ENCODE measurements at places on chromosomes 16 and 17. TPM values are rescaled to one million over a fixed set of nuclear protein-coding genes. Genes with fewer than 3 reads are reported as not detected.

Gene CDRT15L2
- not detected for total RNA-seq

Gene MMP28
- total RNA-seq = 0.18 TPM

DNA sequence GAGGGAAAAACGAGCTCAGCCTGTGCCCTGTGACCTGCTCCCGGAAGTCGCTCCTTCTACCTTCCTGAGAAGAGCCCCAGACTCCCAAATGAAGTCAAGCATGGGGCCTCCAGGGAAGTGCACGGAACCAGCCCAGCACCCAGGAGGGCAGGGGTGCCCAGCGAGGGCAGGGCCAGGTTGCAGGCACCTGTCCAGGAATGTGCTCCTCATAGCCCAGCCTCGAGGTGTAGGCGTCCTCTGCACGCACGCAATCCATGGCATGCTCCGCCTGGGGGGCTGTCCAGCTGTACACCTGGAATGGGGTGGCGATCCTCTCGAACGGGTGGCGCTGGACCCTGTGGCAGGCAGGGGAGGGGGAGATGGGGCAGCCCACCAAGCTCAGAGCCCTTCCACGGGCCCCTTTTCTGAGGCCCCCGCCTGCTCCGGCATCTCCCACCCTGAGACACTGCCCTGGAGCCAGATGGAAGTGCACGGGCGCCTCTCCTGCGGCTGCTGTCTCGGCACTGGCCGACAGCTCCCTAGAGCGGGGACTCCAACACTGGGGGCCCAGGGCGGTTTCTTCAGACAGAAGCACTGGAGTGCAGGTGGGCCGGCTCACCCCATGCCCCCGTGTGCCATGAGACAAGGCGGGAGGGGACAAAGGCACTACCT is 10.9 kb downstream of the CLUH start:
- no peak for DNase-seq

DNA sequence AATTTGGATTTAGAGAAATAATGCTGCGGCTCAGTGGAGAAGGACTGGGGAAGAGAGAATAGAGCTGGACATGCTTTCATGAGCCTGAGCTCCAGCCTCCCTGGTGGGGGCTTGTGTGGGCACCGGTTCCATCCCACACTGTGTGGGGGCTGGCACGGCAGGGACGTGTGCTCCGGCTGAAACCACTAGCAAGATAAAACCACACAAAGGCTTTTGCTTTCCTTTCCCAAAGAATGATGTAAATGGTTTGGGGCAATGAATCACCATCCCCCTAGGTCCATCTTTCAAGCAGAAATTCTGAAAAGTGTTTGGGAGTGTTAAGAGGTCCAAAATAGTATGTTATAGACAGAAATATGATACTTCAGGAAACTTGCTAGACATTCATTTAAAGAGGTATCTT is 77.0 kb downstream of the CDH11 start:
- peak; percentile 92 for DNase-seq

- peak; percentile 73 for DNase-seq
Measured at GRCh38 chr17:66702106-66702936, 132.6 kb upstream of the CACNG5 start.

DNA sequence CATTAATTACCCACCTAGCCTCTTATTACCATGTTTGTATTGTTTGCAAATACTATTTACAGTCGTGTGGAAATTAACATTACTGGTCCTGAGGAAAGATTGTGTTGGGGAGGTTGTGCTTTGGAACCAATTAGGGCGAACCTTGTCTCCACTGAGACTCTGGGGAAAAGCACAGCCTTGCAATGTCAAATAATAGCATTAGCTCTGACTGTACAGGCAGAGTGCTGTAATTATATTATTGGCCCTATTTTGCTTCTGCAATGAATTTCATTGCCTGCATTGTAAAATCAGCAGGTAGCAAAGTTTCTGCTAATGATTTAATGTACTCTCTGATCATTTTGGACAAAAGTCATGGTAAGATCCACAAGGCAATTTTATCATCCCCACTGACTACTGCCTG is 97.0 kb downstream of the WWOX start:
- no peak for DNase-seq

Gene ZNF747
- total RNA-seq = 1.9 TPM

DNA sequence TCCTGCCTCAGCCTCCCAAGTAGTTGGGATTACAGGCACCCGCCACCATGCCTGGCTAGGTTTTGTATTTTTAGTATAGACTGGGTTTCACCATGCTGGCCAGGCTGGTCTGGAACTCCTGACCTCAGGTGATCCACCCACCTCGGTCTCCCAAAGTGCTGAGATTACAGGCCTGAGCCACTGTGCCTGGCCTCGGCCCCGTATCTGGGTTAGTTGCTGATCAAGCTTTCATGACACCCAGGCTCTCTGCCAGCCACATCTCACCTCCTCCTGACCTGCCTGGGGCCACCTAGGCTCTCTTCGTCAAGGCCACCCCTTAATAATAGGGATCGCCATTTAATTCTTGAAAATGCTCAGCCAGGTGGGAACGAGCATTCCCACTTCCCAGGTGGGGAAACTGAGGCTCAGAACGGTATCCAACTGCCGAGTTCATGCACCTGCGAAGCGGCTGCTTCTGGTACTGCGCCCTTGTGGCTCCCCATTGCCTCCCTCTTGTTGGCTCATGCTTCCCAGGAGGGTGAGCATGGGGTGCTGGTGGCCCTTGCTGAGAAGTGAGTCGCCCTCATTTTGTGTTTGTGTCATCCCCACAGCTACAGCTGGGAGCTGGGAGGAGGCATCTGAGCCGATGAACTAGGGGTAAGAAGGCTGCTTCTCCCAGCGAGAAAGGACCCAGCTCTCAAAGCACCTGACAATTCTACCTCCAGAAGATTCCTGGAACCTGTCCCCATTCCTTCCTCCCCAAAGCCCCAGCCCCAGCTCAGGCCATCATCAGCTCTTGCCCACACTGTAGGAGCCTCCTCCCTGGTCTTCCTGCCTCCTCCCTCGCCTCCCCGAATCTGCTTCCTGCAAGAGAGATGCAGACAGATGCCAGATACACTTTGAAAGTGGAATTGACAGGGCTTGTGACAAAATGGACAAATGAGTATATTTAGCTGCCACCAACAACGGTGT is 17.3 kb upstream of the SNN start:
- DNase-seq = no peak

GRCh38 chr17:57125406-57125805 is 40.4 kb downstream of the AKAP1 start:
- DNase-seq = no peak

Gene SOX9
- 4.1 TPM for total RNA-seq

DNA sequence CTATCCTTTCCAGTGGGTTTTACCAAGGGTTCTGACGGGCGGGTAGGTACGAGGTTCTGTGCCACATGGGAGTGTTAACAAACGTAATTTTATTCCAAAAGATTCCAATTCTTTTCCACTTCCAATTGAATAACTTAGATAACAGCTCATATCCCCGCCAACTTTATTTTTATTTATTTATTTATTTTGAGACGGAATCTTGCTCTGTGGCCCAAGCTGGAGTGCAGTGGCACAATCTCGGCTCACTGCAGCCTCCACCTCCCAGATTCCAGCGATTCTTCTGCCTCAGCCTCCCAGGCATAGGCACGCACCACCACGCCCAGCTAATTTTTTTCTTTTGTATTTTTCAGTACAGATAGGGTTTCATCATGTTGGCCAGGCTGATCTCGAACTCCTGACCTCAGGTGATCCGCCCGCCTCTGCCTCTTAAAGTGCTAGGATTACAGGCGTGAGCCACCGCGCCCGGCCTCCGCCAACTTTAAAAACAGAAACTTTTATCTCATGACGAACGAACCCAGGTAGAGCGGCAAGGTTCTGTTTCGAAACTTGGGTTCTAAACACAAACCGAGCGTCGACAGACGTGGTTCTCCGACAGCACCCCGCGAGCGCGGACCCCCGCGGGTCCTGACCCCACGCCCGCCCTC is 613 bp downstream of the ECI1 start:
- no peak for DNase-seq

DNA sequence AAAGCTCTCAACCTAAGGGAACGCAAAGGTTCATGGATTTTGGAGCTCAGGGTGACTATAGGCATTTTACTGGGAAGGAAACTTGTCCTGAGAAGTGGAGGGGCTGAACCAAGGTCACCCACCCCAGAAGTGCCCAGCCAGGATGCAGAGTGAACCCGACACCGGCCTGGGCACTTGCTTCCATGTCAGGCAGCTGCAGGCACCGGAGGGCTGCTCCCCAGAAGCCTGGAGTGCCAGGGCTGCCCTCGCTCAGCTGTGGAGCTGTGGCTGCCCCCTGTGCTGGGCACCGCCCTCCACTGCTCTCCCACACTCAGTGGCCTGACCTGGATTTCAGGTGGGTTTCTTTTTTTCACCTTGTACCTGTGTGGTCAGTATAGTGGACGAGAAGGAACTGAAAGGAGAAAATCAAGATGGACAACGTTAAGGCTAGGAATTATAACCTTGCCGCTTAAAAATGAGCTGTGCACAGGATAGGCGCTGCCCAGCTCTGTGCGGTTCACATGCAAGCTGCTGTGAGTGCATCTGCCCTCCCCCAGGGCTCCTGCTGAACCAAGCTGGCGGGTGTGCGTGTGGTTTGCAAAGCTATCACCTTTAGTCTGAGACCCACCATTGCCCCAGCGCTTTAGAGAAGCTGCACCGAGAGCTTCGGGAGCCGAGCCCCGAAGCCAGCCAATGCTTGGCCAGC is 2.2 kb downstream of the MAPK8IP3 start:
- DNase-seq = no peak

DNA sequence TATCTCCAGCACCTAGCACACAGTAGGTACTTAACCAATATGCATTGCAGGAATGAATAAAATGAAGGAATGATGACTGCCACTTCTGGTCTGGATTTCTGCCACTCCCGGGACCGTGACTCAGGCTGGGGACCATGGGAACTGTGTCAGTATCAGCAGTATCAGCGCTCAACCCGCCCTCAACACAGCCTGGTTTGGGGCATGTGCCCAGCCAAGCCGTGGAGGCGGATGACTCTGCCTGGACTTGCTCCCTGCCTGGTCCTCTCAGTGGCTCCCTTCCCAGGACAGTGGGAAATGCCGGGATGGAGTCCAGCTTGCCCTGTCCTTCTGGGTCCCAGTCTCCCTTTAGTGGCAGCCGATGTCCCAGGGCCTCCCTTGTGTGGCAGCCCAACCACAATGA is 55.1 kb downstream of the SRCIN1 start:
- DNase-seq = peak; percentile 54

Gene TPSG1
- not detected for total RNA-seq

GRCh38 chr17:78257810-78258322 is 26.4 kb downstream of the TMEM235 start:
- peak; percentile 13 for DNase-seq

GRCh38 chr16:8887431-8887765 is 5.2 kb downstream of the LITAFD start:
- no peak for DNase-seq

Gene CD300LB
- not detected for total RNA-seq

Gene GDPD3
- total RNA-seq = under 0.01 TPM

Gene AIPL1
- not detected for total RNA-seq

Gene SPNS3
- not detected for total RNA-seq

DNA sequence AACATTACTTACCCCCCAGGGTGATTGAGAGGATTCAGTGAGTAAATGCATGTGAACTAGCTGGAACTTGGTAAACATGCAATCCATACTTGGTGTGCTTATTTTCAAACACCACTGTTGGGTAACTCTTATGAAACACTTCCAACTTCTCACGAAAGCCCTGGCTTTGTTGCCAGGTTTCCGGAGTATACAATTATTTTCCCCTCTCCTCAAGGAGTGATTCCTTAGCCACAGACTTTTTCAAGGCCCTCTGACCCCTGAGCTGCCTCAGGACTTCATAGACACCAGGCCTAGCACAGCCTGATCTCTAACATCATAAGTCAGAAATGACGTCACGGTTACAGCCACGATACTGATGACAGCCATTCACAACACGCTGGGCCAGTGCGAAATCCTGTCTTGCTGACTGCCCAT is 27.6 kb downstream of the HSD17B2 start:
- peak; percentile 71 for DNase-seq

GRCh38 chr16:27600381-27600780 is 50.4 kb downstream of the KATNIP start:
- no peak for DNase-seq

Gene TLCD3A
- total RNA-seq = 15.2 TPM

DNA sequence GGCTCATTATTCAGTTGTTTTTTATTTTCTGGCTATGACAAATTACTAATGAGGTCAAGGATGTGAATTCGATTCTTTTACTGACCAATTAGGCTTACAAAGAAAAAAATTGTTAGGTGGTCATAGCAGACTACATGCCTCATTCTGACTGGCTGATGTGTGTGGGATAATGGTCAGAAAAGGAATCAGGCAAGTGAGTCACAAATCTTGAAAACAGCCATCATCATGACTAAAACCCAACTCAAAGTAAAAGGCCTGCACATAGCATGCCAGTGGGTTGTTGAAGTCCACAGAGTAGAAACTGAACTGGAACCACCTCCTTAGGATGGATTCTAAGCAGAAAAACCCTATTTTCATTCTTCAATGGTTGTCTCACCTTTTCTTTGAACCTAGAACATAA is 8.6 kb downstream of the RPGRIP1L start:
- peak; percentile 93 for DNase-seq

DNA sequence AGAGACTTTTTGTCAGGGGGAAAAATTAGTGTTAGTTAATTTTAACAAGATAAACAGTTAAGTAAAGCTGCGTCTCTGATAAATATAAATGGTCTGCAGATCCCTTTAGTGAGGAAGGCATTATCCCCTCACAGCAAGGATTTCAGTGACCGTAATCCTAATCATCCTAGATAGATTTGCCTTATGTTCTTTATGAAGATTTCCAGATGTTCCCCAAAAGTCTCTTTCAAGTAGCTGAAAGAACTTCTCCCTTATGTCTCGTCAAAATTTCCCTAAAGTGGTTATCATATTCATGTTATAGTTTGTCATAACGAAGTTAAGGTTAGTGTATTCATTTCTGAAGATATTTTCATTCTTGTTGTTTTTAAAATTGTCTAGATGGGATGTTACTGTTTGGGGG is 5.6 kb downstream of the MOSMO start:
- DNase-seq = no peak

Gene NLRC3
- not detected for total RNA-seq

- DNase-seq = peak; percentile 49
Measured at GRCh38 chr16:17125671-17126070, 345.1 kb downstream of the XYLT1 start.

Gene KCNJ16
- total RNA-seq = not detected

Gene CA5A
- not detected for total RNA-seq

DNA sequence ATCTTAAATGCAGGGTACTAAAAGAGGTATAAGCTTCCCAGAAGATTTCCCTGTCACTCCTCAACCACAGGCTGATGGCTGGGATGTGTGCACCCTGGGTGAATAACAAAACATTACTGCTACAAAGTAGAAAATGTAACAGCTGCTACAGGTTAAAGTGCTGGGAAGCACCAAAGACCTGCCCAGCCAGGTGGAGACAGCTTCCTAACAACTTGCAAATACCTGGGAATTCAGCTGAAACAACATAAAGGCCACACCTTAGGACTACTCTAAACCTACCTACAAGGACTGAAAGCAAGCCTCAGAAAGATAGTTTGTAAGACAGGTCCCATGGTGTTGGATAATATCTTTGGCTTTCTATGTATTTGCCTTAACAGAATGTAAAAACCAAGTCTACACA is 118.5 kb downstream of the CEP112 start:
- DNase-seq = no peak

- peak; percentile 99 for DNase-seq
Measured at GRCh38 chr17:2174468-2175293, 119.8 kb downstream of the HIC1 start.

Gene SNF8
- total RNA-seq = 171 TPM

GRCh38 chr16:67071476-67072048 is 38.2 kb upstream of the PHAF1 start:
- no peak for DNase-seq

All from IMR-90 (cell line).